ENCODE measurements at places on chromosomes 6 and 20.

GRCh38 chr6:167200806-167201205 is 43.0 kb upstream of the GPR31 start:
- no peak for DNase-seq

DNA sequence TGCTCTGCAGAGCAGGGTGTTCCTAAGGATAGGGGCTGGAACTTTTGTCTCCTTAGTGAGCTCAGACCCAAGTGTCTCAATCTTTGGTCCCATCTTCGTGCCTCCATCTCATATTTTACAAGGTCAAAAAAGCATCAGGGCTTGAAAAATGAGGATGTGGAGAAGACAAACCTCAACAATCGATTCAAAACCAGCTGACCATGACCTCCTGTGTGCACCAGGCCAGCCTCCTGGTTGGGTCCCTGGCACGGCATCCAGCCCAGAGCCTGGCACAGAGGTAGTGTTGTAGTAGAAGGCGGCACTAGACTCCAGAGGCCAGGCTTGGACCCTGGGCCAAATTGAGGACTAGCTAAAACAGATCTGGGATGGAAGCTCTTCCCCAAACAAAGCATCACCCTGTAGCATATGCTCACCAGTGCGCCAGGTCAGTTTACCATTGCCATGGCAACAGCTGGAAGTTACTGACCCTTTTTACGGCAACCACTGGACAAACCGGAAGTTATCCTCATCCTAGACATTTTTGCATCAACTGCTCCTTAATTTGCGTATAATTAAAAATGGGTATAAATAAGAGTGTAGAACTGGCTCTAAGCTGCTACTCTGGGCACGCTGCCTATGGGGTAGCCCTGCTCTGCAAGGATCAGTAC is 69.3 kb upstream of the BLCAP start:
- no peak for DNase-seq

DNA sequence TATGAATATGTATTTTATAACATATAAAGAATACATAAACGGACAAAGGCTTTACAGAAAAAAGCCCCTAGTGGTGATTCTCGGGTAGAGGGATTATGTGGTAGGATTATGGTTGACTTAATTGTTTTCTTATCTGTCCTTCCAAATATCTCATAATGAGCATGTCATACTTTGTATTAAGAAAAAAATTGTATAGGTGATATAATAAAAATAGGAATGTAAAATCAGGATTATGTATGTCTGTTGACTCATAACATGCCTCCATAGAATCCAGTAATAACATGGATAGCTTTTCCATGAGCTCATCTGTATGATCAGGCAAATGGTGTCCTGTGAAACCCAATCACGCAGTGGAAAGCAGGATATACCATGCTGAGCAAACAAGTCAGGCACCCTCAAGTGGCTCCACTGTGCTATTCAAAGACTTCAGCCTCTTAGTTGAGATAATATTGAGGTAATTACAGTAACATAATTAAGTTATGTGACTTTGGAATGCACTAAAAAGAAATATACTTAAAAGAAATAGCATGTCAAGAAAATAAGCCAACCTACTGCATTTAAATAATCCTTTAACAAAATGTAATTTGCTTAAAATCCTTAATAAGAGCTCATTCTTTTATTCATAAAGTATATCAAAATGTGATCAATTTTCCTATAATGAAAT is 39.6 kb upstream of the PRELID3B start:
- DNase-seq: no peak

- DNase-seq: no peak
These were observed 282.7 kb downstream of the NRN1 start for GRCh38 chr6:5723841-5724691.

GRCh38 chr6:52139985-52140680 is 46.0 kb upstream of the IL17A start:
- no peak for DNase-seq

GRCh38 chr6:154165478-154165877 is 126.4 kb downstream of the OPRM1 start:
- no peak for DNase-seq

GRCh38 chr6:28607990-28608389 is 82.3 kb downstream of the GPX5 start:
- DNase-seq: no peak

- no peak for DNase-seq
These were observed 258.1 kb downstream of the DLL1 start for GRCh38 chr6:170032706-170033309.

- DNase-seq: no peak
These were observed 37.2 kb upstream of the RNF24 start for GRCh38 chr20:4052554-4052953.

DNA sequence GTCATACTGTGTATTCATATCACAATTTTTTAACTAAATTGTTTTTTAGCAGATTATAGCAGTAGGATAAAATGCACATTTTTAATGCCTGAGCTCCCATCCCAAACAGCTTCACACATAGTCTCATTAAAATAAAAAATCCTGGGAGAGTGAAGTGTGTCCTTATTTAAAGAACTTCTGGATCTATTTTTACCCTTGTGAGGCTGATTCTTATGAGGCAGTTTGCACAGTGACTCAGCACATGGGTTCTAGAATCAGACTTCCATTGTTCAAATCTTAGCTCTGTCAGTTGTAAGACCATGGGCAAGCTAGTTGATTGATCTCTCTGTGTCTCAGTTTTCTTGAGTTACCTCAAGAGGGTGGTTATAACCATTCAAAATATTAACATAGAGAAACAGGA is 72.3 kb downstream of the MACROD2 start:
- DNase-seq: no peak

DNA sequence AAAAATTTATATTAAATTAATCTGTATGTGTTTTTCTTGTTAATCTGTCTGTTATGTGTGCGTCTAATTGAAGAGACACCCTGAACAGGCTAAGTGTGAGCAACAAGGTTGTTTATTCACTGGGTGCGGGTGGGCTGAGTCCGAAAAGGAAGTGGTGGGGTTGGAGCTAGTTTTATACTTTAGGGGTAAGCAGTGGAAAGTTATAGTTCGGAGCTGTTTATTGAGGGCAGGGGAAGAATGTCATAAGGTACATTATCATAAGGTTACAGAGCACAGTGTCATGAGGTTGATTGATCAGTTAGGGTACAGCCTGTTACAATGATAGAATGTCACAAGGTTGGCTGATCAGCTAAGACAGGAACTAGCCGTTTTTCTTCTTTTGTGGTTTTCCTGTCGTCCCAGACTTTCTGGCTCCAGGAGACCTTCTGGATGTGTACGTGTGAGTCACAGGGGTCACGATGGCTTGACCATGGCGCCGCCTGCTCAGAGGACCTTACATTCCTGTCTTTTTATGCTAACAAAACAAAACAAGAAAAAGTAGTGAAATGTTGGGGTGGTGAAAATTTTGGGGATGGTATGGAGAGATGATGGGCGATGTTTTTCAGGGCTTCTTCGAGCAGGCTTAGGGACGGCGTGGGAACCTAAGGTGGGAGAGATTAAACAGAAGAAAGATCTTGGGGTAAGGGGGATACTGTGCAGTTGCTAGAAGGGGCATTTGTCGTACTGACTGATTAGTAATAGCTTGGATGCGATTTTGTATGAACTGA is 754.0 kb upstream of the ADGRB3 start:
- no peak for DNase-seq

DNA sequence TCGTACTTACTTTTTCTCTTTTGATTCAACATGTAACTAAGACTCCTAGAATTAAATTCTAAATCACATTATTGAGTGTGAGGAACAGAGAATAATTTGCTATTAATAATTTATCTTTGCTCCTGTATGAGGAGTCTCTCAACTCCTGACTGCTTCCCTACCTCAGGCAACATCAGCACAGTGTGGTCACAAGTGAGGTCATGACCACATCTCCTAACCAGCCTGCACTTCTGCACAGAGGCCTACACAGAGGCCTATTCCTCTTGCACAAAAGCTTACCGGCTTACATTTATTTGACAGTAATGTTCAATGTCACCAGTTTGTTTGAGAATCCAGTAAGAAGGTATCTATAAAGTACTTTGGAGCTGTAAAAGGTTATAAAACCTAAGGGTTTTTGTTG is 637.4 kb upstream of the MARCKS start:
- no peak for DNase-seq

- no peak for DNase-seq
These were observed 152.4 kb upstream of the THBS2 start for GRCh38 chr6:169406034-169406433.

- DNase-seq: no peak
These were observed 16.9 kb upstream of the MLIP start for GRCh38 chr6:54094293-54094692.

DNA sequence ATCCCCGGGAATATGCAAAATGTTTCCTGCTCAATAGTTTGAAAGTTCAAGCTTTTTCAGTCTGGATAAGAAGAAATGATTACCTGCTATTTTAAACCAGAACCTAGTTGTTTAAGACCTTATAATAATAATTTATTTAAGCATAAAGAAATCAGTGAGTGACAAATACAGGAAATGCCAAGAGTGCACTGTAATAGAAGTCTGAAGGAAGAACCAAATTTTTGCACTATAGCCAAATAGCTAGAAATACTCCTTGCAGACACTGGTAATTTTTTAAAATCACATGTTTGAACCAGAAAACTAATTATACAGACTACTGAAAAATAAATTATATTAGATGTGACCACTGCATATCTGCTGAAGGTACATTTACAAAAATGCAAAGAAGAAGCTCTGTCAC is 93.2 kb downstream of the MMS22L start:
- no peak for DNase-seq

GRCh38 chr20:54306985-54307710 is 99.3 kb downstream of the PFDN4 start:
- DNase-seq: no peak

DNA sequence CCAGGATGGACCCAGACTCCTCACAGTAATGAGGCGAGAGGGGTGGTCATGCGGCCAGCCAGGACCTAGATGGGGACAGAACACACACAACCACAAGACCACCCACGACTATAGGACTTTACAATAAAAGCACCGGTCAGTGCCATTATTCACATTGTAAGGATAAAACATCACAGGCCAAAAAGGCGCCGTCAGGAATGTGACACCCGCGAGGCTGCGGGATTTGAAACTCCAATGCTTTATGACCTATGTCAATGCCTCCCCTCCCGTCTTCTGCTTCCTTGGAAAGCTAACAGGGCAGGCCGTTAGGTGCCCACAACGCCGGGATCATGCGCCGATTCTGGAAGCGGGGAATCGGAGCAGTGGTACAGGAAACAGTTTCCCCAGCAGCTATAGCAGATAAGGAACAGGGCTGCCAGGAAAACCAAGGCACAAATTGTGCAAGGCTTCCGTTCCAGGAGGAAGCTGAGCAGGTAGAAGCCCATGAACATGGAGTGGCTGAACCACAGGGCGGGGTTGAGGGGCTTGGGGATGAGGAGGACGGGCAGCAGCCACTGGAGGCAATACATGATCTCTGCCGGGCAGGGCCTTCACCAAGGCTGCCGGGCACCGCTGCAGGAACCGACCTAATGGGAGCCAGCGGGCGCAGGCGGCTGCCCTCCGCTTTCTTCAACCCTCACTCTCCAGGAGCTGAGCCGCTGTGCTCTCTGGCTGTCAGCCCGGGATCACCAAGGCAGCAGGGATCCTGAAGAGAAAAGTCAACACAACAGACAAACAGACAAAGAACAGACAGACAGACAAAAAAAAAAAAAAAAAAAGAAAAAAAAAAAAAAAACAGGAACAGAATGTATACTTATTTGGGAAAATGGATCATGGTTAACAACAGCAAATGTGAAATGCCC is 2.2 kb upstream of the NNAT start:
- no peak for DNase-seq

GRCh38 chr20:23058240-23058639 is 8.8 kb upstream of the THBD start:
- DNase-seq: no peak

DNA sequence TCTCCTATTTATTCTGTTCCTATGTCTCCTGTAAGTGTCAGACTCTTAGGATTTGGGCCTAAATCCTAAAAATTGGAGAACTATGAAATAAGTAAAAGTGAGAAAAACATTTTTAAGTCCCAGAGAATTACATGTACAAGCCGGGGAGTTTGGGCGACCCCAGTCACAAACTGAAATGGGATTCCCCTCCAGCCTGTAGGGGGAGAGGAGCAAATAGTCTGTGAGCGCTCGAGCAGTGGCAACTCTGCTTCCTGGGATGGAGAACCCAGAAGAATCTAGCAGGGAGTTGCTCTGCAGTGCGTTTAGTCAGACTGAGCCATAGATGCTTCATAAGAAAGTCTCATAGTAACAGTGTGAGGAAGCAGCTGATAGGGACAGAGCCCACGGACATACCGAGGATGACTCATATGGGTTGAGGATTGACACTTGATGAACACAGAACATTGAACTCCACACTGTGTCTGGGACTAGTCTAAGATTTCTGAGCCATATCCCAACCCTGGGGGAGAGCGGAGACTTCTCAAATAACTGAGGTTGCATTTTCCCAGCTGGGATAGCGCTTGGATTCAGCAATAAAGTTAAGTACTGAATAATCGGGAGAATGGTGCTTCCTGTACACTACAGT is 437.2 kb downstream of the BCKDHB start:
- DNase-seq: no peak

GRCh38 chr6:35757456-35758123 is 18.8 kb upstream of the CLPSL2 start:
- DNase-seq: no peak

DNA sequence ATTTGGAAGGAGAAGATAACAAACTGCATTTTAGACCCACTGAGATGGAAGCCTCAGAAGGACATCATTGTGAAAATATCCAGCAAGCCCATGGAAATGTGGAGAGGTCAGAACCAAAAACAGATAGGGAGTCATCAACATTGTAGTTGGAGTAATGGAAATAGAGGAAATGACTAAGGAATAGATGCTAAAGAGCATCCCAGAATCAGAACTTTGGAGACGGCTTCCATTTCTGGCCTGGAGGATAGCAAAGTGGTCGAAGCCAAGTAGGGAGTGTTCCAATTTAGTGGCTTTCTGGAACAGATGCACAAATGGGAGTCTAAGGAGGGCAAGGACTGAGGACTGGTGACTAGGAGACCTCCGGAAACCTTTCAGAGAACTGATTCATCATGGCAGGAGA is 3.6 kb downstream of the BEND6 start:
- no peak for DNase-seq

DNA sequence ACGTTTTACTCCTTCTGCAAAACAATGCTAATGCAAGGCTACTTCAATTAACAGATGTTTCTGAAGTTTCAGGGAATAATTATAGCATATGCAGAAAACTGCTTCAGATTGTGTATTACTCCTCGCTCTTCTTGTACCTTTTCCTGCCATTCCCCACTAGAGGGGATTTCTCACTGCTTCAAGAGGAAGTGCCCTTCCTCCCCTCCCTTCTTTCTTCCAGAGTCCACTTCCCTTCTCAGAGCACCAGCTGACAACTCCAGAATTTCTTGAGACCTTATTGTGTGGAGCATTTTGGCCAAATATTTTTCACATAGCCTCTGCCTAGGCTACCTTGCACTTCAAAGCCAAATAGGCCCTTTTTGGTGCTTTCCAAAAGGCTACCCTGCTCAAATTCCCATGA is 12.7 kb upstream of the MCUR1 start:
- DNase-seq: no peak

DNA sequence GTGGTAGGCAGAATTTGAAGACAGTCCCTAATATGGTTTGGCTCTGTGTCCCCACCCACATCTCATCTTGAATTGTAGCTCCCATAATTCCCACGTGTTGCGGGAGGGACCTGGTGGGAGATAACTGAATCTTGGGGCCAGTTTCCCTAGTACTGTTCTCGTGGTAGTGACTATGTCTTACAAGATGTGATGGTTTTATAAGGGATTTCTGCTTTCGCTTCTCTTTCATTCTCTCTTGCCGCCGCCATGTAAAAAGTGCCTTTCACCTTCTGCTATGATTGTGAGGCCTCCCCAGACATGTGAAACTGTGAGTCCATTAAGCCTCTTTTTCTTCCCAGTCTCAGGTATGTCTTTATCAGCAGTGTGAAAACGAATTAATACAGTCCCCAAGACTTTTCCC is 103.4 kb downstream of the PDE10A start:
- DNase-seq: no peak

- no peak for DNase-seq
These were observed 93.1 kb upstream of the HEY2 start for GRCh38 chr6:125656287-125656870.
